T-helper 17 cell (primary cell): ENCODE measurements at places on chromosomes 6 and 20.

DNA sequence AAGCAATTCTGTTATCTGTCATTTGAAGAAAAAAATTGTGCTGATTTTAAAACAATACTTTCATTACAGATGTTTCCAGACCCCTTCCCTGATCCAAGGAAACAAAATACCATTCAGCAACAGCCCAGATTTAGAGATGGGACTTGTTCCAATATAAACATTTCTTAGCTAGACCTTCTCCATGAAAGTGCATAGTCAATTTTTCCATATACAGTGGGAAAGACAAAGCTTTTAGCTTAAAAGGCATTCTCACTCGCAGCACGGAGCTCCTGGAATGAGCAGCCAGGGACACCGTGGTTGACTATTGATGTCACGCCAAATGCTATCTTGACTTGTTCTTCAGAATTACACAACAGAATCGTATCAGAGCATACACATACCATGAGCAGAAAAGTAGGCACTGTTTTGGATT, 21.5 kb downstream of the LAMA4 start:
- DNase-seq: no peak

GRCh38 chr6:116408491-116408890, 37.7 kb downstream of the DSE start:
- DNase-seq: no peak

- no peak for DNase-seq
Observed at GRCh38 chr20:11447371-11448100, 470.2 kb upstream of the BTBD3 start.

DNA sequence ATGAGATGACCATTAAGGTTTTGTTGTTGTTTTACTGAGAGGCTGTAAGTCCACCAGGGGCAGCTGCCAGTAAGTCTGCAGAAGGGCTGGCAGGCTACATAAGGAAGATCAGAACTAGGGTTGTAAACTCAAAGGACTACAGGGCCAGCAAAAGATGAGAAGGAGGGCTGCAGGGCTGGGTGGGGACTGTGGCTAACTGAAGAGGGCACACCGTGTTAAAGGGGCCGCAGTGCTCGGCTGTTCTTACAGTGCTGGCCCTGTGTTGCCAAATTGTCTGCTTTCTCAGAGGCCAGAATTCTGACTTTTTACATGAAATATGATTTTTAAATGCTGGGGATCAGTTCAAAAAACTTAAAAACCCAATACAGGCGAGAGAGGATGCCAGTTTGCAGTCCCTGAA, 25.5 kb upstream of the ZNF318 start:
- DNase-seq: no peak

DNA sequence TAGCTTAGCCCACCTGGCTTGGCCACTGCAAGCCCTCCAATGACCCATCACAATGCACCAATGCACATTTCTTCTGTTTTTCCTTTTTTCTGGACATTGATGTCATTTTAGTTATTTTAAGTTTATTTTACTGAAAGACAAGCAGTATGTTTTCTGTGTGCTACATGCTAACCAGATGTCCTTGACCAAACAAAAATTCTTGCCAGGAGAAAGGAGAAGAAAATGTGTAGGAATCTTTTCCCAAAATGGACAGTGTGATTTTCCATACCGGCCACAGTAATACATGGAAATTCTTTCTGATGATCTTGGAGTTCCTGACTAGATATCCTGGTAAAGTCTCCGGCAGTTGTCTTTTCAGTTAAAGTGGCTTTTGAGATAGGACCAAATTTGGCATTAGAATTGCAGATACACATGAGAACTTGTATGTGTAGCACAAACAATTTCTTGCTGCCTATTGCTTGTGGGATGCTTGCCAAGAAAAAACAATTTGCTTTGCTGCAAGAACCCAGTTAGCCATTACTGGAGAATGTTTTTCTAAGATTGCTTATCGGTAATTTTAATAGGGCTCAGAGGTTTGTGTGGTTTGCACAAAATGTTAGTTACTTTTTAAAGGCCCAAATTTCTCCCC, 696.5 kb upstream of the CITED2 start:
- DNase-seq: no peak
